Chondrocyte (in vitro differentiated cells): ENCODE measurements at places on chromosomes 3 and 15. TPM values are rescaled to one million over a fixed set of nuclear protein-coding genes. Genes with fewer than 3 reads are reported as not detected.

Gene PLD1
- total RNA-seq: 14.7 to 17.0 TPM (median 16.4 TPM) in 3 replicates

Gene C3orf49
- total RNA-seq: not detected in 3 replicates

Gene PLSCR5
- not detected in 3 replicates for total RNA-seq

Gene ISG20
- 3.8 to 4.5 TPM (median 4.5 TPM) in 3 replicates for total RNA-seq

DNA sequence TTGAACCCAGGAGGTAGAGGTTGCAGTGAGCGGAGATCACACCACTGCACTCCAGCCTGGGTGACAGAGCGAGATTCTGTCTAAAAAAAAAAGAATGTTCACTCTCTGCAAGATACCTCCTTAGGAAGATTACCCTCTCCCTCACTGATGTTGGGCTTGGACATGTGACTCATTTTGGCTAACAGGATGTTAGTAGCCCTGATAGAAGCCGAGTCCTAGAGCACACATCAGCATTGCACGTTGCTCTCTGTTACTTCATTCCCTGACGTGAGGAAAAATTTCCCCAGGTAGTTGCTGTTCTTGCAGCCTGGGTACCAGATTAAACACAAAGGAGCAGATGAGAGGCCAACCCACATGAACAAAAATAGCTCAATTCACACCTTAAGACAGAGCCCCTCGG lies 78.1 kb upstream of the PRICKLE2 start:
- no peak overlapping the region for H3K4me3 ChIP-seq
- no peak overlapping the region for H3K27ac ChIP-seq
- DNase-seq: no peak
- H3K4me1 ChIP-seq: peaks cover 19% of the 10 kb centered on the region
- no peaks in the 10 kb centered on the region for H3K36me3 ChIP-seq

- H3K27me3 ChIP-seq: no peaks in the 10 kb centered on the region
- H3K4me1 ChIP-seq: no peaks in the 10 kb centered on the region
- no peak overlapping the region for H3K27ac ChIP-seq
- H3K4me3 ChIP-seq: no peak overlapping the region
- H3K36me3 ChIP-seq: no peaks in the 10 kb centered on the region
Observed at GRCh38 chr3:57030721-57031120, 29.7 kb upstream of the SPATA12 start.

GRCh38 chr3:195446359-195446758 lies 3.5 kb upstream of the ACAP2 start:
- H3K4me3 ChIP-seq: no peak overlapping the region
- H3K27me3 ChIP-seq: no peaks in the 10 kb centered on the region
- H3K4me1 ChIP-seq: peaks cover 27% of the 10 kb centered on the region
- DNase-seq: no peak

GRCh38 chr15:99447497-99448371 lies 118.0 kb upstream of the MEF2A start:
- DNase-seq: peak; percentile 81
- peak overlapping the region; percentile 66 for H3K27ac ChIP-seq
- no peaks in the 10 kb centered on the region for H3K36me3 ChIP-seq
- no peaks in the 10 kb centered on the region for H3K27me3 ChIP-seq

DNA sequence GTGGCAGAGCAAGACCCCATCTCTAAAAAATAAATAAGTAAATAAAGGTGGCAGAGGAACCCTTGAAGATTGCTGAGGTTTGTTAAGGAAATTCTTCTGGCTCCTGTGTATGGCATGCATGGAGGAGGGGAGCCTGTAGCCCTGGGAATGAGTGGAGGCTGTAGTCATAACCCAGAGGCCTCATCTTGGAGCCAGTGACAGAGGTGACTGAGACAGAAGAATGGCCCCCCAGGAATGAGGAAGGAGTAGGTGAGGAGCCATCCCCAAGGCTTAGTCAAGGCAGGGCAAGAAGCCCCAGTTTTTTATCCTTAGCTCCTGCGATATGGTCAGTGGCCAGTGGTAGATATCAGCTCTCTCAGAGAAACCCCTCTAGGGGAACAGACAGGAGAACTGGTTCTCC lies 46.5 kb downstream of the BSN start:
- peaks cover 1% of the 10 kb centered on the region for H3K36me3 ChIP-seq
- H3K27me3 ChIP-seq: no peaks in the 10 kb centered on the region
- no peaks in the 10 kb centered on the region for H3K4me1 ChIP-seq
- no peak overlapping the region for H3K4me3 ChIP-seq
- no peak for DNase-seq

DNA sequence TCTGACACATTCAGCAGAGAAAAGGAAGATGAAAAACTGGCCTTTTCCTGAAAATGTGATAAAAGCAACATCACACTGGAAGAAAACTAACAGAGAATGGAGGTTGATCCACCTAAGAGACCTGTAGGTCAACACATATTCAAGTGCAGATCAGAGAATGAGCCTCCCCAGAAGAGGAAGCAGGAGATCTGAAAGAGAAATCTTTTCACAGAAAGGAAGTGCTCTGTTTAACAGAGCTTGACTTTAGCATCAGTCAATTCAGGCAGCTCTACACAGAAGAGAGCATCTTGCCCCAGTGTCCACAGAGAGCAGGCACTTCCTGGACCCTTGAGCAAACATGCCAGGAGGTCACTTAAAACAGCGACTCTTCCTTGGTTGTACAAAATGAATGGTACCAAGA lies 655.4 kb upstream of the GBE1 start:
- no peaks in the 10 kb centered on the region for H3K27me3 ChIP-seq
- no peak for DNase-seq
- no peak overlapping the region for H3K4me3 ChIP-seq
- peaks cover 6% of the 10 kb centered on the region for H3K4me1 ChIP-seq
- H3K36me3 ChIP-seq: no peaks in the 10 kb centered on the region
- no peak overlapping the region for H3K27ac ChIP-seq
